Stimulated activated CD8-positive, alpha-beta memory T cell treated with anti-CD3 and anti-CD28 coated beads, Interleukin-4, amount 100 ng/mL, for 1 hour (primary cell): ENCODE measurements at places on chromosomes 4 and X.

DNA sequence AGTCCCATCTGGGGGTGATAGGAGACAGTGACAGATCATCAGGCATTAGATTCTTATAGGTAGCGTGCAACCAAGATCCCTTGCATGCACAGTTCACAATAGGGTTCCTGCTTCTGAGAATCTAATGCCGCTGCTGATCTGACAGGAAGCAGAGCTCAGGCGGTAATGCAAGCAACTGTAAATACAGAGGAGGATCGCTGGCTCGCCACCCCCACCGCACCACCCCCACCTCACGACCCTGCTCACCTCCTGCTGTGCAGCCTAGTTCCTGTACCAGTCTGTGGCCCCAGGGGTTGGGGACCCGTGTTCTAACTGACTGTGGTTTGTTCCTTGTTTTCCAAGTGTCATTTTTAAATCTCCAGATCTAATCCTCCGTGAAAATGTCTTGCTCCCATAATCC lies 89.0 kb upstream of the MAPK10 start:
- no peak for DNase-seq

DNA sequence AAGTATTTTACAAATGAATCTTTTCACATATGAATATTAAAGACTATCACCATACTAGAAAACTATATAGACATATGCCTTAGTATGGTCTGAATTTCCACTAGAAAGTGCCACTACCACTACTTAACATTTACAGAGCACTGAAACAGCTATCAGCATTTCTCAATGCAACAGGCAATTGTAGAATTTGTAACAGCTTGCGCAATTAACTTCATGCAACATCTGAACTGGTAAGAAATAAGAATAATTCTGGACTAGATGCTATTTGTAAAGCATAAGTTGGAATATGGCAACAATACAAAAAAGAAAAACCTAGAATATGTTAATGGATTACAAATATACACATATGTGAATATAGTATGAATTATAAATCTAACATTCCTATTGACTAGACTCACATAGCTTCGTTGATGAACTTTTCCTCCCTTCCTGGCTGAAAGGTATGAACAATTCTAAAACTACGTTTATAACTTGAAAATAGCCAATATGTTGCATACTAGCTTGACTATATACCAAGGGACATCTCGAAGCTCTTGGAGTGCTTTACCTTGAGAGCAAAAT lies 82.0 kb downstream of the ATP8A1 start:
- DNase-seq, result no peak

DNA sequence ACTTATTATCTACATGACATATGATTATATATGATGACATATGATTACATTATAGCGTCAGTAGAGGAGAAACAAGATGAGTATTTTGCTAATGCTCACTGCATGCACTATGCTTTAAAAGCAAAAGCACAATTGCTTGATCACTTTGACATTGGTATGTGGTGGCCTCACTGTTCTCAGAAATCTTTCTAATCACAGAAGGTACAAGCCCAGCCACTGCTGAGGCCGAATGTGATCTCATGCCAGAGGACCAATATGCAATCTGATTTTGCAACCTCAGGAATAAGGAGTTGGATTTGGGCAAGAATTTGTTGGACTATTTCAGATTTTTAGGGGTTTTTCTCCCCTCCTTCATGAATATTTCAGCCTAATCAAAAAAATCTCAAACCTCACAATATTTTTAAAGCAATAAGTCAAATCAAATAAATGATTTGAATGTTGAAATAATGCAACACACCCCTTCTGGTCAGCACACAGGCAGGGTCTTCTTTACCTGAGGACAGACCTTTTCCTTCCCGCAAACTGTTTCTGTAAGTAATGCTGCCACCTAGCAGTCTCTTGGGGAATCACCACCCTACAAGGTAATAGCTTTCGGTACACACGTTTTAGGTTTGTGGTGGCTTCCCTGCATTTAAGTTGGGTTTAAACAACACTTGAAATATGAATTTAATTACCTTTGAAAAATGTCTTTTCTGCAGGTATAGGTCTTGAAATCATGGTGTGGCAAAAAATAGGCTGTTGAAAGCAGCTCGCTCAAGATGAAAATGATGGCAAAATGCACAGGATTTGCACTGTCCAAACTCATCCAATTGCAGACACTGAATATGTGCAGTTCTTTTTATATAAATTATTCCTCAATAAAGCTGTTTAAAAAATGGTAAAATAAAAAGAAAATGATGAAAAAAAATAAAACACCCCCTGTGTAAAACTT lies 4.8 kb upstream of the CXCL13 start:
- no peak for DNase-seq

DNA sequence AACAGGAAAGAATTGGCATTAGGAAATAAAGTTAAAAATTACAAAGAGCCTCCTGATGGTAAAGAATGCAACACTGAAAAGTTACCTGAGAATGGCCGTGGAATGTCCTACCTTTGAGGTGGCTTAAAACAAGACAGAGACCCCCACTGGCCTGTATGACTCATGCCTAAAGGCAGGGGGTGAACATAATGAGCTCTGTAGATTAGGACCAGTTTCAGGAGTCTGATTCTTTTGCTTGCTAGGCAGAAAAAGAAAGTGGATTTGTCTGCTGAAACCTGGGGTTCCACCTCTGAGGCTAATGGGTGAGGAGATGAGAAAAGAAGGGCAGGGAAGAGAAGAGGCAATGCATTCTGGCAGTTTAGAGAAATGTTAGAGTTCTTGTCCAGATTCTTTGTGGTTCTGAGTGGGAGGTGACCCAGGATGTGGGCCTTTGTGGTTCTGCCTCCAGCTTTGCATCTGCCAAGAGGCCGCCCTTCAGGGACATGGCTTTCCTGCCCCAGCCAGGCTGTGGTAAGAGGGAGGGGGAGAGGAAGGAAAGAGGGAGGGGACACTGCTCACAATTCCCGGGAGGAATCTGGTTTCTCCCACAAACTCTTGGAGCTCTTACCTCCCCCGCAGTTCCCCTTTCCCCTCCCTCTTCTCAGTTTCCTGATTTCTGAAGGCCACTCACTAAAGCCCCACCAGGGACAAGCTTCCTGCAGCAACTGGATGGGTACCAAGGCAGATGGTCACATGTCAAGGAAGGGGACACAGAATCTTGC lies 109.6 kb downstream of the EFNB1 start:
- DNase-seq, result no peak

GRCh38 chrX:1387141-1387776 lies 4.7 kb downstream of the SLC25A6 start:
- no peak for DNase-seq
